Stimulated activated CD4-positive, alpha-beta T cell treated with anti-CD3 and anti-CD28 coated beads, Interleukin-15, amount 100 ng/mL, for 24 hours (primary cell): ENCODE measurements at places on chromosomes 1 and 21.

GRCh38 chr1:4598561-4598960 is 55.8 kb upstream of the AJAP1 start:
- no peak for DNase-seq

DNA sequence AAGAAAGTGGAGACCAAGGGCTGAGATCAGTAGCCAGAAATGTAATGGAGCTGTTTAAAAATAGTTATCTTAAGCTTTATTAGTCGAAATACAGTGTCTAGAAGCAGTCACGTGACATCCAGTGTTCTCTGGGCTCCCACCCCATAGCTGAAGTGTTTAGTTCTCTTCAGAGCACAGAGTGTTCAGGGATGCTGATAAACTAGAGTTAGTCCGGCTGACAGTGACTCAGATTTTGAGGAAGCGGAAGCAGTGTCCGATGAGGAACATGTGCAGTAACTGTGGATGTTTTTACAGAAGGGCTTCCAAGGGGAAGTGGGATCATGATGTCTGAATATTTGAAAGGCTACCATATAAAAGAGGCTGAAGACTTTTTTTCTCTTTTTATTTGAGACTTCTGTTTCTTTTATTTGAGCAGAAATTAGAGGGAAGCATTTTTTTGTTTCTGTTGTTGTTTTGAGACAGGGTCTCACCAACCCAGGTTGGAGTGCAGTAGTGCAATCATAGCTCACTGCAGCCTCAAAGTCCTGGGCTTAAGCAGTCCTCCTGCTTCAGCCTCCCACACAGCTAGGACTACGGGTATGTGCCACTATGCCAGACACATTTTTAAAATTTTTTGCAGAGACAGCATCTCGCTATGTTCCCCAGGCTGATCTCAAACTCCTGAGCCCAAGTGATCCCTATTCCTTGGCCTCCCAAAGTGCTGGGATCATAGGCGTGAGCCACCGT is 124.2 kb downstream of the GALNT2 start:
- no peak for DNase-seq

GRCh38 chr1:228493141-228494043 is 6.2 kb downstream of the RNF187 start:
- DNase-seq, result no peak

DNA sequence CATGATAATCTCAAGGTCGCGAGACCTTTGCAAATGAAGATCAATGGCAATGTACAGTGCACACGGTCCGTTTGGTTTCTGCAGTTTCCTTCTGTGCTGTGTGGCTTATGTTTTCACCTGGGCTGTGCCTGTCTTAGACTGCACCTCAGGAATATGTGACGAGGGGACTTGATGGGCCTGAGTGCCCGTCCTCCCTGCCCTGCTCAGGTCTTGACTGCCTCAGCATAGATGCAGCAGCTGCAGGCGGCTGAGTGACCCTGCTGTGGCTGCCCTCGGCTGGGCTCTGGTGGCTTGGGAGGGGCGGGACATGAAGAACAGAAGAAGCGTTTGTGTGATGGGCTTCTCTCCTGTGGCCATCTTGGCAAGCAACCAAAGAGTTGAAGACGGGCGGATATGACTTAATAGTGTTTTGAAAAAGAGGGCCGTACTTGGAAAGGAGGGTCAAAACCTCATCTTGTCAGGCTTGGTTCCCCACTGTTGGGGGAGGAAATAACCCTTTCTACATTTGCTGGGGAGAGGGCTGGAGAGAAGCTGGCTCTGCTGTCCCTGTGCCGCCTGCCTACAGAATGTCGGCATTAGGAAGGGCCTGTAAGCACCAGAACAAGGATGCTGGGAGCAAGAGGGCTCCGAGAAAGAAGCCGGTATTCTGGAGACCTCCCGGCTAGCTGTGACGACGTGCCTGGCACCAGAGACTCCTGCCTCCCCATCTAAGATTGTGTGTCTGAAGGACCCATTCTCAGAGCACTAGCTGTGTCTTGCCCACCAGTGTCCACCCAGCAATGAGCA is 7.1 kb downstream of the MYBPHL start:
- DNase-seq, result no peak

GRCh38 chr1:196877964-196878363 is 9.9 kb upstream of the CFHR4 start:
- DNase-seq, result no peak

- no peak for DNase-seq
Observed at GRCh38 chr21:37868446-37869295, 47.6 kb downstream of the KCNJ6 start.

- DNase-seq, result no peak
Observed at GRCh38 chr1:37914719-37915475, 32.0 kb downstream of the INPP5B start.

DNA sequence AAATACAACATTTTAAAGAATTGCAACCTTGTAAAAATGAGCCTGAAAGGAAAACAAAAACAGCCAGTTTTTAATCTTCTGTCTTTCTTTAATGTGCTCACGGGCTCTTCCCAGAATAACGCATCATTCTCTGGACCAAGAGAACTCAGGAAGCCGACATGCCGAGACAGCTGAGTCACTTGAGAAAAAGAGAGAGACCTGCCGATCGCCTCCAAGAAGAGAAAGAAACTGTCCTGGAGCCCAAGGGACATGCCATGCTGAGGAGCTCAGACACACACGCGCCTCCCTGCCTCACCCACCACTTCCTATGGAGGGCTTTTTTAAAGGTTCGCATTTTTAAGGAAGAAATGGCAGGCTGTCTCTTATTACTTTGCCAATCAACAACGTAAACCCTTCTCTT is 176.4 kb downstream of the ZNF281 start:
- DNase-seq, result no peak

DNA sequence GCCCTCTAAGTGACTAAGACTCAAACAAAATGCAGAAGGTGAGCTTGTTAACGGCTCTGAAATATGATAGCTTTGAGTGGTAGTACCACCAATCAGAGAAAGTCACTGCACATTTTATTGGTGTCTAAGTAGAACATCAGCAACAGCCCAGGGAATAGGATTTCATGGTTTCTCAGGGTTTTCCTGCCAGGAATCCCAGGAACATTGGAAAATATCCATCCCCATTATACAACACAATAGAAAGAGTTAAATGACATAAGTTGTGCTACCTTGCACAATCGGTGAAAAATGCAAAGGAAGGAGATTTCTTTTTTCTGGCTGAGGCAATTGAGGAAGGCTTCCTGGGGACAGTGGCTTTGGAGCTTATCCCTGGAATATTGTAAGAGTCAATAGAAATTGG is 283.1 kb downstream of the HLX start:
- DNase-seq, result no peak

DNA sequence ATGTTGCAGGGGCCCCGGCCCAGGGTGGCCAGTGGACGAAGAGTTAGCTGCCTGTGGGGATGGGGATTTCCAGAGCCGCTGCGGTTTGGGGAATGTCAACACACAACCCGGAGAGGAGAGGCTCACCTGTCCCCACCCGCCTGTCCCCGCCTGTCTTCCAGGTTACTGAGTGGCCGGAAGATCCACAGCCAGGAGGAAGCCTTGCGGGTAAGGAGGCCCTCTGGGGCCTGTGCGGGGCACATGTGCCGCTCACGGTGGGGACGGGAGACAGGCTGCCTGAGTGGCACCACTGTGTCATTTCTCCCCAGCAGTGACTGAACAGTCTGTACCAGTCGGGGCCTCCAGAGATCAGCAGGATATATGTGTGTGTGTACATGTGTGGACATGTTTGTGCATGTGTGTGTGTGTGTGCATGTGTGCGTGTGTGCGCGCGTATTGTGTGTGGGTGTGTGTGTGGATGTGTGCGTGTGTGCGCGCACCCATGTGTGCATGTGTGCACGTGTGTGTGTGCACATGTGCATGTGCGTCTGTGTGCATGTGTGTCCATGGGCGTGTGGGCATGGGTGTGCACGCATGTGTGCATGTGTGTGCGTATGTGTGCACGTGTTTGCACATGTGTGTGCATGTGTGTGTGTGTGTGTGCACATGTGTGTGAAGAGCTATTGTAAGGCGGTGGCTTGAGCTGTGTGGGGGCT is 25.6 kb downstream of the CSTB start:
- DNase-seq, result no peak

DNA sequence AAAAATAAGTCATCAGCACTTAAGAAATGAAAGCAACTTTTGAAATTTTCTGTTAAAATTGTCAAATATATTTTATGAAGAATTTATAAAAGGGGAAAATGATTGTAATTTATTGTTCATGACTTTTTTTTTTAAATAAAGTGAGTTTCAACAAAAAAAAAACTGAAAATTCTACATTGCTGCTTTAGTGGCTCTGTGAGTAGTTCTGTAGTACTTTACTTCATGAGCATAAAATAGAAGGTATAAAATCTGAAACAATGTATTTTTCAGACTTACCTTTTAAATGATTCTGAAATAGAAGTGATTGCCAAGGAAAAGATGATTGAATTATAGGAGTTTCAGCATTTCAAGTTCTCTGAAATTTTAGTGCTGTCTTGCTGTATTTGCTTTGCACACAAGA is 13.8 kb downstream of the PDIK1L start:
- no peak for DNase-seq
